Transverse colon (tissue), 4 donors: ENCODE measurements at places on chromosomes 2 and 18.

- no peak for DNase-seq
Observed at GRCh38 chr18:75304678-75305557, 94.3 kb downstream of the TSHZ1 start.

- no peak for DNase-seq
Observed at GRCh38 chr2:95077861-95078603, 43.6 kb downstream of the MRPS5 start.

GRCh38 chr2:235921508-235922191 is 246.5 kb downstream of the GBX2 start:
- DNase-seq: no peak

- no peak for DNase-seq
Observed at GRCh38 chr2:174477759-174478158, 9.1 kb downstream of the GPR155 start.
